ENCODE measurements at places on chromosomes 11 and 22.

GRCh38 chr11:12386745-12387144 lies 9.4 kb downstream of the PARVA start:
- no peak for DNase-seq

DNA sequence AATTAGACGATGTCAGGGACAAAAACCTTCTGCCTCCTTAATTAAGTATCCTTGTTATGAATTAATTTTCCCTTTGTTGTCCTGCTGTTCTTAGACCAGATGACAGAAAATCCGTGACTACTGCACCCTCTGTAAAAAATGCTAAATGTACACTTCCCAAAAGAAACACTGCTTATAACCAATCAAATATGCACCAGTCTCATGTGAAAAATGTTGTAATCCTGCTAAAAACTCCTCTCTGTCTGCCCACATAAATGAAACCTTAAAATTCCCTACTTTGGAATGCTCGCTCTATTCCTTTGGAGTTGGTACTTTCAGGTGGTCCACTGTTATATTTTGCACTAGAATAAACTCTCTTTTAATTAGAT lies 366.8 kb upstream of the CCDC179 start:
- no peak for DNase-seq

DNA sequence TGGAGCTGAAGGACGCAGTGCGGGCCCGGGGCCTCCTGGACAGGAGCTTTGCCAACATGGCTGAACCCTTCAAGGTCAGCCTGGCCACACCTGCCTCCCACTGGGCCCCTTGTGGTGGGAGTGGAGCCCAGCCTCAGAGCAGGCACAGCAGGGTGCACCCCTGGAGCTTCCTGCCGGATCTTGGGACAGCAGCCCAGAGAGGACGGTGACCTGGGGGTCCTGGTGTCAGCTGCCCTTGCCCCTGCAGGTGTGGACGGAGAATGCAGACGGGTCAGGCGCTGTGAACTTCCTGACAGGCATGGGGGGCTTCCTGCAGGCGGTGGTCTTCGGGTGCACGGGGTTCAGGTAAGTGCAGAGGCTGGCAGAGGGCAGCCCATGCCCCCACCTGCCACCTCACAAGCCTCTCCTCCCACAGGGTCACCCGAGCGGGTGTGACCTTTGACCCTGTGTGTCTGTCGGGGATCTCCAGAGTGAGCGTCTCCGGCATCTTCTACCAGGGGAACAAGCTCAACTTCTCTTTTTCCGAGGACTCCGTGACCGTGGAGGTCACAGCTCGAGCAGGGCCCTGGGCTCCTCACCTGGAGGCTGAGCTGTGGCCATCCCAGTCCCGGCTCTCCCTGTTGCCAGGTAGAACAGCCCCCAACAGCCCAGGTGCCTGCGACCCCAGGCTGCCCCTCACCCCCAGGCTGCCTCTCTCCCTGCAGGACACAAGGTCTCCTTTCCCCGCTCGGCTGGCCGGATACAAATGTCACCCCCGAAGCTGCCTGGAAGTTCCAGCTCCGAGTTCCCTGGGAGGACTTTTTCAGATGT lies 5.1 kb downstream of the PGGHG start:
- peak; percentile 60 for DNase-seq

DNA sequence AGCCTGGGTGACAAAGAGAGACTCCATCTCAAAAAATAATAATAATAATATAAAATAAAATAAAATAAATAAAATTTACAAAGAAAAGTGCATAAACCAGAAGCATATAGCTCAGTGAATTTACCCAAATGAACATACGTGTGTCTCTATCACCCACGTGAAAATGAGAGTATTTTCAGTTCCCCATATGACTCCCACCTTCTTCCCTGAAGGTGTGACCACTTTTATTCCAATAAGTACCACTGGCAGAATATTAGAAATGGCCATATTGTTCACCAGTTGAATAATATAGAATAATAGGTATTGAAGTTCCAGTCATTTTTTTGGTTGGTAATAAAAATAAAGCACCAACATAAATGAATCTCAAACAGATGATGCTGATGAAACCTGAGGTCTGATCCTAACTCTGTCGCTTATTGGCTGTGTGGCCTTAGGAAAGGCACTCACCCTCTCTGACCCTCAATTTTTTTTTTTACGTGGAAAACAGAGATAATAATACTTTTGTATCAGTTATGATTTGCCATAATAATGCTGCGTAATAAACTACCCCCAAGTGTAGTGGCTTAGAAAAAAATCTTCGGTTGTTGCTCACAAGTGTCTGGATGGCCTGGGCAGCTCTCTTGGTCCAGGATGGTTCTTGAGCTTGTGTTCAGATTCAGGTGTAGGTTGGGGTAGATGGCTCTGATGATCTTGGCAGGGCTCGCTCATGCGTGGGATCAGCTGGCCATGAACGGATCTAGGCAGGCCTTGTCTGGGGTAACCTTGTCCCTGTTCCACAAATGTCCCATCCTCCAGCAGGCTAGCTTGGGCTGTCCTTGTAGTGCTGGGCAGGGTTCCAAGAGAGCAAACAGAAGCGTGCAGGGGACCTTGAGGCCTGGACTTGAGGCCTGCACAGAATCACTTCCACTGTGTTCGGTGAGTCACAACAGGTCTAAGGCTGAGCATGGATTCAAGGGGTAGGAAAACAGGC lies 88.1 kb downstream of the MYO18B start:
- no peak for DNase-seq

GRCh38 chr11:78037056-78037455 lies 14.0 kb upstream of the KCTD14 start:
- DNase-seq, result no peak

DNA sequence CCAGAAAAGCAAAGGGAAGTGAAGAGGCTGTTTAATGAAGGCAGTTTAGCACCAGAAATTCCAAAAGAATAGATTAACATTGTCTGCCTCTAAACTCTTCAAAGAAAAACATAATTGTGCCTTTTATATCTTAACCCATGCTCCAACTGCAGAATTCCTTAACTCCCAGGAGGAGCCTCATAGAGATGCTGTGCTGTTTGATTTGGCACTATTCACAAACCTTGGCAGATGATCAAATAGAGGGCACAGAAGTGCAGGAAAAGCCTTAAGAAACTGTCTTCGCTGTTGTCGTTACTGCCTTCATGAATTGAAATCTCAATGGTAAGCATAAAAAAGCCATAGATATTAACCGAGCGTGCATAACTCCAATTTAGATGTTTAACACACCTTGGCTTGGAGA lies 124.1 kb upstream of the MPPED2 start:
- DNase-seq, result no peak

GRCh38 chr22:20968281-20968977 lies 1.4 kb downstream of the AIFM3 start:
- DNase-seq, result no peak

DNA sequence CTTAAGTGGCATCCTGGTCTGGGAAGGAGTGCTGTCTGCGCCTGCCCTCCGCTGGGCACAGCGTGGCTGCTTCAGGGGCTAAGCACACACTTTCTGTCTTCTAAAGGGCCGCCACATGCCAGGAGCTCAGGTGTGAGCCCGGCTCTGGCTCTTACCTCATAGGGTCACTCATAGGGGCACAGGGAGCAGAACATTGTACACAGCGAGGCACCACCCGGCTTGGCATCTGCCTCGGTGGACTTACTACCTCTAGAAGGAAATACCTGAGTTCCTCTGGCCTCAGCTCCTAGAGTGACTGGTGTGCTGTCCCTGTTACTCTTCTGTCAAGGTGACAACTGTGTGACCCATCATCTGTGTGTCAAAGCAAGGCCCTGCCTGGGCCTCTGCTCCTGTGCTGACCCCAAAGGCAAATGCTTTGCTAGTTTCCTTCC lies 13.4 kb downstream of the NEAT1 start:
- peak; percentile 75 for DNase-seq

DNA sequence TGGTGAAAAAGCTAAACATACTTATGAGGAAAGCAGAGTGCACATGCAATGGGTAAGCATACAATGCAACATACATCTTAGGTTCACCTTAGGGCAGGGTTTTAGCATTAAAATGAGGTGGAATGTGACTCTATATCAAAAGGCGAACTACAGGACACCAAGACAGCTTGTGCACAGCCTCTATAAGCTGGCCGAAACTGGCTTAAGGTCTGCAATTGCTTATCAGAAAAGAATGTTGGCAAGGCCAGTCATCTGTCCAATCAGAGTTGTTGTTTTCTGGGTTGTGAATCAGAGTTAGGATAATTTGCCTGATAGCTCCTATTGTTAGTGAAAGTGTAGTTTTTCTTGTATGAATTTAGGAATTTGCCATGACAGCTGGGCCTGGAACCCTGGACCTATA lies 76.5 kb downstream of the LRRC4C start:
- no peak for DNase-seq

GRCh38 chr11:36394056-36394455 lies 98.0 kb downstream of the PRR5L start:
- DNase-seq, result no peak

- no peak for DNase-seq
Measured at GRCh38 chr11:116651098-116651736, 121.6 kb downstream of the BUD13 start.

DNA sequence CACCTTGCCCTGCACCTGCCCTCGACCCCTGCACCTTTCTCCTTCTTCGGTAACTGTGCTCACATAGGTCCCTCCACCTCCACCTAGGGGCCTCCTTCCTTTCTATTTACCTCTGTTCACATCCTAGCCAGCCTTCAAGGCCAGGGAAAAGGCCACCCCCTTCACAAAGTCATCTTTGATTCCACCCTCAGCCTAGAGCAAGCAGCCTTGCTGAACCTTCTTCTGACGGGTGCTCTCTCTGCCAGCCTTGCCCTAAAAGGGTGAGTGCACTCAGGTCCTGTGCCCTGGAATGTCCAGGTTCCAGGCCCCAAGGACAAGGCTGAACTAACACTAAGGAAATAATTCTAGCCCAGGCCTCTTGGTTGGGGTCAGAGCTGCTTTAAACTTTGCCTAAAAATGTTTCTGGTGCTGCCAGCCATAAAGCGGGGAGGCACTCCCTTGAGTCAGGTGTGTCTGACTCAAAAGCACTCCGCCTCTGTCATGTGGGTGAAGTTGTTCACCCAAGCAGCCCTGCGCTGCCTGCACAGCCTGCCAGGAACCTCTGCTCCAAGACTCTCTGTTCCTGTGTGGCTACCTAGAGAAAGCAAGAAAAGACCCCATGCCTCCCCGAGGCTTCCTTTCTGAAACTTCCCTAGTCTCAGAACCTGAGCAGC lies 9.2 kb upstream of the FAM83F start:
- DNase-seq, result no peak

DNA sequence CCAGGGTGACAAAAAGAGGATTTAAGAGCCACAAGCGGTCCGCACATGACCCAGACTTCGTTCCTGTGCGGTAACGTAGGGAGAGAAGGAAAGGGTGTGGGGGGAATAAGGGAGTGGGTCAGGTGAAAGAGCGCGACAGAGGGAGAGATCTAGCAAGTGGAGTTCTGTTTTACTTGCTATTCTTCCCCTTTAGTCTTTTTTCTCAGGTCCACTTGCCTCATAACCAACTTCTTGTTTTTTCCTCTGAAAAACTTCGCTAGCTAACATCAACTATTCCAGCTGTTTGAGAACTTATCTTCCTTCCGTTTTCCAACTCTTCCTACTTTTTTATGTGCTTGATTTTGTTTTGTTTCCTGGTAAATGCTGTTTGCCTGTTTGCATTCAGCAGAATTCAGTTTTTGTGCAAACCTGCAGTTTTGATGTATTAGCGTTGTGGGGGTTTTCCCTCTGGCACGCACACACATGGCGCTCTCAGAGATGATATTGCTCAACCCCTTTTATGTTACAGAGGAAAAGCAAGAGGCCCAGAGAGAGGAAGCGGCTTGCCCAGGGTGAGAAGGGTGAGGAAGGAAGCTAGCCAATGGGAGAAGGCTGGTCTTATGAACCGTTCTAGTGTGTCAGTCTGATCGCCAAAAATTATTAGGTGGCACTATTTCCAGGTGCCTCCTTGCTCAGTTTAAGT lies 592 bp upstream of the CTSC start:
- DNase-seq, result peak; percentile 81

GRCh38 chr11:2898366-2899079 lies 12.9 kb upstream of the CDKN1C start:
- peak; percentile 90 for DNase-seq

DNA sequence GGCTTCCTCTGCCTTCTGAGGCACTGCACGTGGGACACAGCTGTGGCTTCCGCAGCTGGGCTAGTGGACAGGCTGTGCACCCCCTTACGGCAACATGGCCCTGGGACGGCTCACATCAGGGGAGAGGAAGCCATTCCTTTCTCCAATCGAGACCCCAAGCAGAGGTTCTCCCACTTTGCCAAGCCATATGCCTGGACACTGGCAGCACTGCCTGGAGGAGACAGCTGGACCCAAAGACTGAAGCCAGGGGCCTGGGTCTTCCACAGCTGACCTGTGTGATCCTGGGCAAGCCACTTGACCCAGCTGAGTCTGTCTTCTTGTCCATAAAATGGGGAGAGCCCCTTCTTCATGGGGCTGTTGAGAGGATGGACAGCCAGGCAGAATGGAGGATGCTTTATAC lies 65.4 kb downstream of the SHISAL1 start:
- no peak for DNase-seq

- peak; percentile 86 for DNase-seq
Measured at GRCh38 chr11:110296226-110297075, at the start of gene RDX. Gene RDX, minus strand, starts transcription at chr11:110296614. Its CDS starts 16,922 bp downstream, at chr11:110279692.

DNA sequence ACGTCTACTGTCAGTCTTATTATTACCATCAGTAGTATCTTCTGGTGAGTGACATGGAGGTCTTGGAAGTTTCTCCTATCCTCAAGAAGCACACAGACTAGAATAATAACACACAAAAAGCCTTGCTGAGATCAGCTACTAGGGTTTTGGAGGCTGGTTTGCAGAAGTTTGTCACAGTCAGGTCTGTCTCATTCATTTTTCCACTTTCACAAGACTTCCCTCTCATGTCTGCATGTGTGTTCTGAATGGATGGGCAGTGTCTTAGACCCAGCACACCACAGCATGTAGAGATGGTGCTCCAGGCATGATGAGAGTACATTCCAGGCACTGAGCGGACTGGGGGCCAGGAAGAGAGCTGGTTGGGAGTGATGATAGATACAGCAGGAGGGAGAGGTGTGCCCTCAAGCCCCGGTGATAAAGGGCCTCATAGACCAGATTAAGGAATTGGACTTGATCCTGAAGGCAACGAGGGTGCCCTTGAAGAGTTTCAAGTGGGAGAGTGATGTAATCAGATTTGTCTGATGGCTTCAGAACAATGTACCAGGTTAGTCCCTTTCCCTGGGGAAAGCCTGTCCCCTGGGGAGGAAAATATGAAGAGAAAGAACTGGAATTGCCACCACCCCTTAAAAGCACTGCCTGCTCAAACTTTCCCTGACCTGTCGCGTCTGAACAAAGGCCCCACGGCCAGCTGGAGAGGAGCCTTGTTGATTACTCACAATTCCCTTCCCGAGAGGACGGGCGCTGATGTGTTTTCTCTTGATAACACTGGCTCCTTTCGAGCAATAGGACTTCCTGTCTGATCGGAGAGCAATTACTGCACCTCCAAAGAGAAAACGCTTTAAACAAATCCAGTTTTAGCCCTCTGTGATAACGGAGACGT lies 45.1 kb upstream of the LMO2 start:
- peak; percentile 90 for DNase-seq

GRCh38 chr11:86395061-86395551 lies 20.4 kb downstream of the CCDC81 start:
- DNase-seq, result no peak

- peak; percentile 72 for DNase-seq
Measured at GRCh38 chr11:134358856-134359490, 27.2 kb downstream of the GLB1L2 start.

All from cardiac septum (tissue), 1 donor.